ENCODE measurements at places on chromosomes 13 and 19.
A peak's percentile ranks its signal among the peaks of the same experiment; 100 is the strongest.

DNA sequence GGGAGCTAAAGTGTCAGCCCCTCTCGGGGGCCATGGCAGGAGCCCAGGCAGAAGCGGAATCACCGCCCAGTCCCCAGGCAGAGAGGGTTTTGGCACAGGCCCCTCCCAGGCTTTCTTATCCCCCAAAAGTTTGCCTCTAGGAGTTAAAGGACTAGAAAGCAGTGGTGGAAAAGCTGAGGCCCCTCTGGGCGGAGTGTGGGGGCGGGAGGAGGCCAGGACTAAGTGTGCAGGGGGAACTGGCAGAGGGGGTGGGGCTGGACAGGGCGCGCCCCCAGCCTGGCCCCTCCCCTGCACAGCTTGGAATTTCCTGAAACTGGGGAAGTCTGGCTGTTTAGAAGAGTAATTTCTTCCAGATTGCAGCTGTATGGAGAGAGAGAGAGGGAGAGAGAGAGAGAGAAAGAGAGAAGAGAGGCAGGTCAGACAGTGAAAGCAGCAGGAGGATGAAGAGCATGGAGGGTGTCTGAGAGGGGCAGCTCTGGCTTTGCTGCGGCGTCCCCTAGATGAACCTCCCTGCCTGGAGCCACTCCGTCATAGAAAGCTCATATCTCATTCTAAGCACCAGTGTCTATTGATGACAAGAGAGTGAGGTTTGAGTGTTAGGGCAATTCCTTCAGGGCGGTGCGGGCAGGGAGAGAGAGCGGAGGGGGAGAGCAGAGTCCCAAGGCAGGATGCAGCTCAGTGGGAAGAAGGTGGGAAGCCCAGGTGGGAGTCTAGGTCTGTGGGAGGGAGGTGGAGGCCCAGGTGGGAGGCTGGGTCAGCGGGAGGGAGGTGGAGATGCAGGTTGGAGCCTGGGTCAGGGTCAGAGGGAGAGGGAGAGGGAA lies at the start of gene CDC42EP5:
CDC42EP5 (minus strand) TSS at position 226 of the 821 bp plus-strand sequence. CDS start 7,749 bp downstream, outside the sequence.
- DNase-seq = no peak

DNA sequence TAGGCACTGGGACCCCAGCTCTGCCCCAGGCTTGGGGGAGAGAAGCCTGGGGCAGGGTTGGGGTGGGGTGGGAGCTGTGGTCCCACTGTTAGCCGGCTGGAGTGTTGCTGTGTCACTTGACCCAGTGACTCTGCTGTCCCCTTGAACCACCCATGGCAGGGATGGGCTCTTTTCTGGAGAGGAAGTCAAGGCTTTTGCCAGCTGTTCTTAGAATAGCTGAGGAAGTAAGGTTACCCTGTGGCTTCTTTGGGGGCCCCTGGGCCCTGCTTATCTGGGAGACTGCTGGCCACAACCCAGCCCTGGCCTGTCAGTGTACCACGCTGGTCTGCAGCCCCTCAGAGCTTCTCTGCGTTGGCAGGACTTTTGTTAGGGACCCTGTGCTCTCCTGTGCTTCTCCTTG lies 9.1 kb downstream of the PNPLA6 start:
- no peak for DNase-seq

GRCh38 chr19:35318679-35319448 lies 10.1 kb upstream of the CD22 start:
- no peak for DNase-seq

- no peak for DNase-seq
These were observed 87.6 kb downstream of the RNF17 start for GRCh38 chr13:24851546-24851945.

- no peak for DNase-seq
These were observed 5.5 kb downstream of the BRSK1 start for GRCh38 chr19:55289117-55289796.

- peak; percentile 11 for DNase-seq
These were observed at the start of gene DACH1 for GRCh38 chr13:71867131-71867814. Gene DACH1, minus strand, starts transcription at chr13:71867204.

GRCh38 chr13:48508011-48508410 lies 24.9 kb downstream of the RCBTB2 start:
- no peak for DNase-seq

DNA sequence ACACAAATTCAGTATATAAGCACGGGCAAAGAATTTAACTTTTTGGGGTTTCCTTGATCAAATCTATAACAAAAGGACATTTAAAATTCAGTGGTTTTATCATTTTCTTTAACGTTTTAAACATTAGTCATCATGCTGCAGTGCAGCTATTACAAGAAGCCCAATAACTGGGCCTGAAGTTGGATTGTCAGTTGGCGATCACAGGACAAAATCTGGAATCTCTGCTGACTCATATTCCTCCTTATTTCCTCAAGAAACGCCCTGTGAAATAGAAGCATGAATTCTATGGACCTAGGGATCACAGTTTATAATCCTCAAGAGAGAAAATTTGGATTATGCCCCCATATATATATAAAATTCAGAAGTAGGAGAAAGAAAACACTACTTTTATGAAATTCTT lies 971.6 kb upstream of the MIR17HG start:
- no peak for DNase-seq

- peak; percentile 78 for DNase-seq
These were observed 14.0 kb upstream of the GPR4 start for GRCh38 chr19:45615795-45616703.

DNA sequence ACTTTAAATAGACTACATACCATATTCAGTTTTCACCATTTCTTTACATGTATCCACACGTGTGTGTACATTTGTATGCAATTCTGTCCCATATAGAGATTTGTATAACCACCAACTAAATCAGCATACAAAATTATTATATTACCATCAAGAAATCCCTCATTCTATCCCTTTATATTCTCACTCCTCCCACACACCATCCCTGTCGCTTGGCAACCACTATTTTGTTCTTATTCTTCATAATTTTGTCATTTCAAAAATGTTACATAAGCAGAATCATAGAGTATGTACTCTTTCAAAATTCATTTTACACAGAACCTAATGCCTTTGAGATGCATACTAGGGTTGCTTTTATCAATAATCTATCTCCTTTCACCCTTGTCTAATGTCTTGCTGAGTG lies 740.5 kb downstream of the SLITRK5 start:
- DNase-seq = no peak

DNA sequence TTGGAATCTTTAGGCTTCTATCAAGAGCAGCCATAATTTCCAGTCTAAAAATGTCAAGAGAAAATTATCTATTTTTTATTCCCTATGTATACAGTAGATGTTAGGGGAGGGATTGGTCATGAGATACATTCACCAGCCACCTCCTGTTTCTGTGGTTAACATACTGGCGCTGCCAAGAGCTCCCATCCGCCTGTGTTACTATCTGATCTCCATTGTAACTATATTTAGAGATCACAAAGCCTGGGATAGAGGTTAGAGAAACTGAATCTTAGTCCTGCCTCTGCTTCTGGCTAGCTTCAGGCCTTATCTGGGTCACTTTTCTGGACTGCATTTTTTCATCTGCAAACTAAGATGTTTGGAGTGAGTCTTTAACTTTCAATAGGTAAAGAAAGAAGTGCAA lies 46.3 kb downstream of the POLR1D start:
- no peak for DNase-seq

GRCh38 chr13:75993241-75993640 lies 357.1 kb downstream of the LMO7 start:
- DNase-seq = no peak

DNA sequence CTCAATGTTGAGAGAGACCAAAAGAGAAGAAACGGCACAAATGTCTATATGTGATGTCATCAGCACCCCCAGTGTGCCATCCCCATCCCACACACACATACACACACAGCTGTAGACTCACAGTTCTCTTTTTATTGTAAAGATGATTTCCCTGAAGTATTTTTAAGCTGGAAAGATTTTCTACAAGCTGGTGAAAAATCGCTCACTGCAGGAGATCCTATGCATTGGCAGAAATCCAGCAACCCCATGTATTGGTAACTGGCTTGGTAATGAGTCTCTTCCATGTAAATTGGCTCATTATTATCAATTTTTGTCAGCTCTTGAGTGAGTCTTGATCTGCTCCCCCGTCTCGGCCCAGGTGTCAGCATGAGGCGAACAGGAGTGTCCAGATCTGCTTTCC lies 107.1 kb upstream of the UQCRFS1 start:
- no peak for DNase-seq

DNA sequence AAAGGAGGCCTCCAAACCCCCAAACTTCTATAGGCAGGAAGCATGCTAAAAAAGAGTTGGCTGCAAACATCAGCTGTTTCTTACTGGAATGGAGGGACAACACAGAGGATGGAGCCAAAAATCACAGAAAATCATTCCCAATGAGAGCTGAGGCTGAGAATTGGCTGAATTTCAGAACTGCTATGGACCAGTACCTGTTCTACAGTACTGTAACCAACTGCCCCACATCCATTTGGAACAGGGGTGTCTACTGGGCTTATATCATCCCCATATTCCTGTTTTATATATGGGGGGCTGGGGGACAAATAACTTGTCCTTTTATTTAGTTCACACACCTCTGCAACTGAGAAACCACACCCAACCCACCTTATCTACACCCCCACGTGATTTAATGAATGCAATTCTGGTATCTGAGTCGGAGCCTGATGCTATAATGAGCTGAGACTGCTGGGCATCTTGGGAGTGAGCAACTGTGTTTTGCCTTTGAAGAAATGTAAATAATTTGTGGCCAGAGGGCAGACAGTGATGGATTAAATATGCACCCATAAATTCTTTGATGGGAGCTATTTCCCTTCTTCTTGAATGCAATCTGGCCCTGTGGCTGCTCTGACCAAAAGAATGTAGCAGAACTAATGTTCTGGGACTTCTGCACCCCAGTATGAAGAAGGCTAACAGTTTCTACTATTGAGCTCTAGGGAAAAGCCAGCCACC lies 82.6 kb downstream of the TBC1D4 start:
- no peak for DNase-seq

Measured in stimulated activated naive CD8-positive, alpha-beta T cell treated with anti-CD3 and anti-CD28 coated beads, Interleukin-15, amount 100 ng/mL, for 72 hours (primary cell).